Activated T-helper 1 cell treated with anti-CD3 and anti-CD28 coated beads, Interleukin-12 subunit alpha, Interleukin-12 subunit beta, Interleukin-2, Interleukin-4 antibody, amounts not matched to agents 30 ng/mL and 10 ng/mL and 1 ng/mL, durations not matched to agents 14 hours and 24 hours and 36 hours (primary cell): ENCODE measurements at places on chromosomes 16 and 17. TPM values are rescaled to one million over a fixed set of nuclear protein-coding genes. Genes with fewer than 3 reads are reported as not detected.
A peak's percentile ranks its signal among the peaks of the same experiment; 100 is the strongest.

Gene EZH1
- total RNA-seq = 35.6 and 40.0 TPM in 2 replicates

Gene NLE1
- total RNA-seq = 51.1 and 54.4 TPM in 2 replicates

Gene MYH4
- not detected in 2 replicates for total RNA-seq

Gene TEX19
- 0.10 TPM in 1 of 2 replicates, not detected in the other for total RNA-seq

Gene CALB2
- not detected in 2 replicates for total RNA-seq

Gene SIAH1
- total RNA-seq = 15.6 and 16.8 TPM in 2 replicates

Gene NT5M
- total RNA-seq = 5.1 and 5.8 TPM in 2 replicates

Gene CDK5R1
- 6.1 and 7.1 TPM in 2 replicates for total RNA-seq

Gene CACNG3
- total RNA-seq = not detected in 2 replicates

Gene SBK1
- 0.73 and 0.80 TPM in 2 replicates for total RNA-seq

Gene CDH5
- not detected in 2 replicates for total RNA-seq

Gene FTSJ3
- total RNA-seq = 95.6 and 100 TPM in 2 replicates

Gene C17orf50
- not detected in 2 replicates for total RNA-seq

DNA sequence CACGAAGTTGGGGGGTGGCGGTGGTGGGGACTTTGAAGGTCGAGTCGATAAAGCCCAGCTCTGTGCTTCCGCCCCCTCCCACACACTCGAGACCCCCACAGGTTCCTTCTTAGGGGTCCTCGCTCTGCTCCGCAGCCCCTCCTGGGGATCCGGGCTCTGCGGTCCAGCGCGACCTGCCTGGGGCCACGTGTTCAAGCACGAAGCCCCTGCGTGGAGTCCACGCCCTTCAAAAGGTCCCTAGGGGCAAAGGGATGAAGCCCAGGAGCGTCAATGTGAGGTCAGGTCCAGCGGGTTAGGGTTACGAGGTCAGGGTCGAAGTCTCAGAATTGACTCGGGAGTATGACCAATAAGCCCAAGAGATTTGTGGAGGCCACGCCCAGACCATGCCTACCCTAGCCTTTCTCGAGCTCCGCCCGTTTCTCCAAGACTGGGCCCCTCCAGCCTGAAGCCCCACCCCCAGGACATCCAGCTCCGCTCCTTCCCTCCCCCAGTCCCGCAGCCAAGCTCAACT, 786 bp upstream of the CACNA1G start:
- H3K27me3 ChIP-seq = peaks cover 53% of the 10 kb centered on the region
- H3K4me3 ChIP-seq = peak overlapping the region; percentile 70
- no peak overlapping the region for H3K27ac ChIP-seq

GRCh38 chr17:2948721-2949468, 114.5 kb downstream of the OR1D5 start:
- no peak overlapping the region for H3K4me3 ChIP-seq
- DNase-seq = no peak
- H3K36me3 ChIP-seq = no peaks in the 10 kb centered on the region
- peaks cover 5% of the 10 kb centered on the region for H3K27me3 ChIP-seq
- H3K27ac ChIP-seq = no peak overlapping the region

DNA sequence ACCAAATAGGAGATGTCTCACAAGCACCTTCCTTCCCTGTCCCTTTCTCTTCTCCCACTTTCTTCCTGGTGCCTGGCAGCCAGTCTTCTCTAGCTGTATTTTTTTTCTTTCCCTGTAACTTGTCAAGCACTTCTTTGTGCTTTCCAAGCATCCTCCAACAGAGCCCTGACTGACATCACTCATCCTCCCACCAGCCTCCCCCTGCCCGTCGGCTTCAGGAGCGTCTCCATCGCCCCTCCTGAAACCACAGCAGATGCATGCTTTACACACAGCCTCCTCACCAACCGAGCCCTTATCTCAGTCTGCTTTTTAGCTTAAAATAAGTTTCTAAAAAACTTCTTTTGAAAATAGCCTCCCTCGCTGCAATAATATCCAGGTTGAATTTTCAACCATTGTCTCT, 268.7 kb upstream of the CDH5 start:
- H3K4me3 ChIP-seq = no peak overlapping the region
- no peak for DNase-seq
- no peak overlapping the region for H3K27ac ChIP-seq

GRCh38 chr17:79401704-79402674, 208.9 kb downstream of the RBFOX3 start:
- H3K4me1 ChIP-seq = peaks cover 12% of the 10 kb centered on the region
- DNase-seq = no peak

- H3K4me3 ChIP-seq = no peak overlapping the region
- no peaks in the 10 kb centered on the region for H3K4me1 ChIP-seq
- H3K27me3 ChIP-seq = peaks cover 10% of the 10 kb centered on the region
- no peaks in the 10 kb centered on the region for H3K36me3 ChIP-seq
- no peak overlapping the region for H3K27ac ChIP-seq
Observed at GRCh38 chr16:23286131-23286532, 16.0 kb upstream of the SCNN1B start.

DNA sequence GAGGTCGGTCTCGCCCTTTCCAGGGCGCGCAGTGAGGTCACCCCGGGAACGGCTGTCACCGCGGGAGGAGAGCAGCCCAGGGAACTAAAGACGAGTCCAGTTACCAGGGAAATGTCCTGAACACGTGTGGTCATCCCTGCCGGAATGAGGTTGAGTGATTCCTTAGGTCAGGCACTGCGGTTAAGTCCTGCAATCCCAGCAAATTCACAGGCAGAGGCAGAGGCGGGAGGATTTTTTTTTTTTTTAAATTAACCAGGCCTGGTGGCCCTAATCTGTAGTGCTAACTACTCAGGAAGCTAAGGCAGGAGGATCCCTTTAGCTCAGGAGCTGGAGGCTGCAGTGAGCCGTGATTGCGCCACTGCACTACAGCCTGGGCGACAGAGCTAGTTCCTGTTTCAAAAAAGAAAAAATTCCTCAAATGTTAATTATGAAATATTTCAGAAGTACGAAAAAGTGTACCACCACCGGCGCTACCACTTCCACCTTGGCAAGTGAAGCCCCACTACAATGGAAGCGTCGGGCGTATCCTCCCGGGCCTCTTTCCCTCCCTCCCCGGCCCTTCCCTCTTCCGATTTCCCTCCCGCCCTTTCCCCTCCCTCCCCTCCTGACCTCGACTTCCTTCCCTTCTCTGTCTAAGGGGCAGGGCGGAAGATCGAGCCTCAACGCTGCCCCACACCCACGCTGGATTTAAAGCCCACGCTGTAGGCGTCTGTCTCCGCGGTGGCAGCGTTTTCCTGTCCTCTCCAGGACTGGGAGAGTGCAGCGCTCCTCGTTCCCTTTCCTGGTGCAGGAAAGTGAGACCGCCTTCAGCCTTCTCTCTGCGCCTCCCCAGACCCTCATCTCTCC, 27.3 kb downstream of the SLFN11 start:
- H3K27ac ChIP-seq = peak overlapping the region; percentile 40
- H3K36me3 ChIP-seq = peaks cover 36% of the 10 kb centered on the region
- peaks cover 9% of the 10 kb centered on the region for H3K27me3 ChIP-seq
- peak overlapping the region; percentile 91 for H3K4me3 ChIP-seq
- peaks cover 61% of the 10 kb centered on the region for H3K4me1 ChIP-seq

DNA sequence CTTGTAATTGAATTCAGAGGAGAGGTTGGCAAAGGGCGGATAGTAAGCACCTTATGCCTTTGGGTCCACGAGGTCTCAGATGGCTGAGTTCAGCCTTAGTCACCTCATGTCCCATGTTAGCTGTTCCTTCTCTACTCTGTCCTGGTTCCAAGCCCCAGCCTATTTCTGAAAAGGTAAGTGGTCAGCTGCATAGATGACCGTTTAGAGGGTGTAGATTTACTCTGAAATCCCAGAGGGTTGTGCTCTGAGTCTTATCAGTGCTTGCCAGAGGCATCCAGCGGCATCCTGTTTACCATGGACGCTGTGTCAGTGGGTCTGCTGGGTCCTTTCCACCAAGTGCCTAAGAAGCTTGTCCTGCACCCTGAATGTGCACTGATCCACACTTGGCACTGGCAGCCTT, 1.9 kb downstream of the ZNF778 start:
- H3K4me3 ChIP-seq = peak overlapping the region; percentile 63
- H3K27me3 ChIP-seq = no peaks in the 10 kb centered on the region
- no peak for DNase-seq

DNA sequence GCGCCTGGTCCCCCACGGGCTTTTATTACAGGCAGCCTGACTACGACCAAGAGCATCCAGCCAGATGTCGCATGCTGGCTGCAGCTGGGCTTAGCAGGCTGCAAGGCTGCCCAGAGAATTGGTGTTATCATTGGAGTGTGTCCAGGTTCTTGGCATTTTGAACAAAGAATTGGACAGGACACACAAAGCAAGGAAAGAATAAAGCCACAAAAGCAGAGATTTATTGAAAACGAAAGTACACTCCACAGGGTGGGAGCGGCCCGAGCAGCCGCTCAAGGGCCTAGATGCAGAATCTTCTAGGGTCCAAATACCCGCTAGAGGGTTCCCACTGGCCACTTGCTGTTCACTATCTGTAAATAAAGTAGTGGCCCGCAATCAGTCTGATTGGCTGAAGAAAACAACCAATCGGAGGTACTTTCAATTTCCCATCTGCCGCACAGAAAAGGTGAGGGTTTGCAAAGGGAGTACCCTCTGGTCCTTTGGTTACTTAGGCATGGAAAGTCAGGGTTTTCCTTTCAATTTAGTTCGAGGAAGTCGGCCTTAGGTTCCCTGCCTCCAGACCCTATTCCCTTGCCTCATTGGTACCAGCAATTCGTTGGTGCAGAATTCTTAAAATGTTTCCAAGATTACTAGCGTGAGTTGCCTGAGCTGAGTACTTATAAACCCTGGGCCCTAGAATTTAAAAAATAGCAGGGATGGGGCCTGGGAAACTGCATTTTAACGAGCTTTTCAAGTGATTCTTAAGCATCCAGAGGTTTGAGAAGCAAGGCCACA, 38.5 kb upstream of the CNEP1R1 start:
- no peak overlapping the region for H3K4me3 ChIP-seq
- H3K27ac ChIP-seq = no peak overlapping the region
- H3K36me3 ChIP-seq = no peaks in the 10 kb centered on the region
- no peak for DNase-seq
- H3K4me1 ChIP-seq = no peaks in the 10 kb centered on the region

- no peaks in the 10 kb centered on the region for H3K4me1 ChIP-seq
- no peaks in the 10 kb centered on the region for H3K36me3 ChIP-seq
- no peaks in the 10 kb centered on the region for H3K27me3 ChIP-seq
- no peak overlapping the region for H3K27ac ChIP-seq
Observed at GRCh38 chr16:25184771-25185170, 32.0 kb upstream of the AQP8 start.

DNA sequence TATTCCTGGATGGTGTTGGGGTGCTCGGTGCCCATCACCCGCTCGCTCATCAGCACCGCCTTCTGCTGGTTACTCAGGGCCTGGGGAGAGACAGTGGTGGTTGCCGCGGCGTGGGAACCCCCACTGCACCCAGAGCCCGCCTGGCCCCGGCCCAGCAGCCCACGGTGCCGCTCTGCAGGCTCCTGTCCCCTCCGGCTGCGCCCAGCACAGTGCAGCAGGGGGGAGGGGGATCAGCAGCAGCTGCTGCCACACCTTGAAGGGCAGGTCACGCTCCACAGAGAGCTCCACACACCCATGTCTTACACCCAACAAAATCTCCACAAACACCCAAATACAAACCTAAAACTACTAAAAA, 18.8 kb downstream of the CLUH start:
- no peaks in the 10 kb centered on the region for H3K4me1 ChIP-seq
- no peak overlapping the region for H3K27ac ChIP-seq
- no peaks in the 10 kb centered on the region for H3K27me3 ChIP-seq

- no peaks in the 10 kb centered on the region for H3K4me1 ChIP-seq
- no peak overlapping the region for H3K4me3 ChIP-seq
- H3K27me3 ChIP-seq = peaks cover 2% of the 10 kb centered on the region
Observed at GRCh38 chr17:74805591-74805991, 29.4 kb upstream of the NAT9 start.

DNA sequence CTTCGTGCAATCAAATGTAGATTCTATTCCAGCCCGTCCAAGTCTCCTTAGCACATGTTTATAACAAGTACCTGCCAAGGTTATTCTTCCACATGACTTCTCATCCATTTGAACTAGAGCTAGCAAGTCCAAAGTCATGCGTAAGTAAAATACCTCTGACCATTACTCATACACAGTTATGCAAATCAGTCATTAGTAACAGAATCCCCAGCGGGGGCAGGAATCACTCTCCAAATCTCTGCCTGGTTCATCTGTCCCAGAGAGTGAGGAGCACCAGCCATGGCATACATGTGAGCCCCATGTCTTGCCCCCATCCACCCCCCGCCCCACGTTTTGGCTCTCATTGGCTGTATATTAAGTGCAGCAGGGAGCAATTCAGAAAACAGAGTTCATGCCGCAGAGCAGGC, 27.7 kb downstream of the SRL start:
- no peak overlapping the region for H3K27ac ChIP-seq
- H3K36me3 ChIP-seq = no peaks in the 10 kb centered on the region
- H3K4me1 ChIP-seq = no peaks in the 10 kb centered on the region
- no peak overlapping the region for H3K4me3 ChIP-seq
- peaks cover 12% of the 10 kb centered on the region for H3K27me3 ChIP-seq
- DNase-seq = no peak

DNA sequence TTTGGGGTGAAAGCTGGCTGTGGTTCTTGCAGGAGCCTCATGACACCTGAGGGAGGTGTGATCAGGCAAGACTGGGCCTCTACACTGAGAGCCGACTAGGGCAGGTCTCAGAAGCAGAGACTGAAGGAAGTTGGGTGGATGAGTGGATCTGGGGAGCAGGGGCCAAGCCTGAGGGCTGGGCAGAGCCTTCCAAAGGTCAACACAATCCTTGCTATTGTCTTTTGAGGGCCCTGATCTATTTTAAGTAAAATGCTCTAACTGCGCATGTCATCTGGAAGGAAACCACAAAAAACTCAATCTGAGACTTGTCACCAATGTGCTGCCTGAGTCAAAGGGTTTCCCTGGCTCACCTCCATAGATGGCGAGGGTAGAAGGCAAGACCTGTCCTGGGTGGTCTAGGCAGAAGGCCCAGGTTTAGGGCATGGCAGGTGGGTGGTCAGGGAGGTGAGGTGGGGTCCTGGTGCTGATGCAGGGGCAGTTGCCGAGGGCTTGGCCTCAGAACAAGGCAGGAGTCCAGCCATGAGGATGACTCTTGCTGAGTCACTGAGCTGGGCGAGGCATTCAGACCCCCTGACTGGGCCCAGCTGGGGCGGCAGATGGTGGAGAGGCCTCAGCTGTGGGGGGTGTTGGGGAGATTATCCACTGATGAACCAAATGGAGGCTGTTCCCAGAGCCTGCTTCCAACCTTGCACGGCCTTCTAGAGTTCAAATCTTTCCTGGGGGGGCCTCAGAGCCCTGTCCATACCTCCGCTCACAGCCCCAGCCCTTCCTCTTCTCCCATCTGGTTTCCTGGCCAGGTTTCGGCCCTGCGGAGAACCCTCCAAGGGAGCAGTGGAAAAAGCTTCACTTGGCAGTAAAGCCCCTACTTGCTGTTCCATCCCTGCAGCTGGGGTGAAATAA, 5.1 kb downstream of the MVP start:
- H3K27ac ChIP-seq = peak overlapping the region; percentile 85
- H3K4me1 ChIP-seq = peaks cover 42% of the 10 kb centered on the region
- DNase-seq = peak; percentile 50
